Sigmoid colon (tissue), 7 donors: ENCODE measurements at places on chromosomes 4 and X. TPM values are rescaled to one million over a fixed set of nuclear protein-coding genes. Genes with fewer than 3 reads are reported as not detected.

Gene S100P
- total RNA-seq: 0.41 TPM

Gene RS1
- total RNA-seq: not detected

DNA sequence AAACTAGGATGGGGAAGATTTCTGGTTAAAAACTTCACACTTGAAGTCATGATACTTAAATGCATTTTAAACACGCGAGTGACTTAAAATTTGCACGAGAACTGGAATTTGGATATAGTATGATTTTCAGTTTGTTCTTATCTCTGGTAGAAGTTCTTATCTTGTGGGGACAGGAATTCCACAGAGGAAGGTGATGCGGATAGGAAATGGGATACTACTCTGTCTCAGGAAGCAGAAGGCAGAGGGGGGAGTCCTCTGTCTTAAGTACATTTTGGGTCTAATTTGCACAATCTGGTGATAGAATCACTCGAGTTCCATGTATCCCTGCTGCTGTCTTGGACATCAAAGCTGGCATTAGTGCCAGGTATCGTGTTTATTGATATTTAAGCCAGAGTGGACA, 53.3 kb downstream of the TLL1 start:
- no peak for DNase-seq

- DNase-seq: no peak
Measured at GRCh38 chrX:119226446-119226845, 9.6 kb upstream of the PGRMC1 start.
